WTC11 (cell line): ENCODE measurements at places on chromosomes 5 and 9. TPM values are rescaled to one million over a fixed set of nuclear protein-coding genes. Genes with fewer than 3 reads are reported as not detected.
A peak's percentile ranks its signal among the peaks of the same experiment; 100 is the strongest.

TMEM174 gene
- total RNA-seq: not detected in 3 replicates

GRCh38 chr9:84177407-84177806, 163.2 kb downstream of the SLC28A3 start:
- DNase-seq: no peak

ORM2 gene
- 0.73 to 1.6 TPM (median 1.0 TPM) in 3 replicates for total RNA-seq

DNA sequence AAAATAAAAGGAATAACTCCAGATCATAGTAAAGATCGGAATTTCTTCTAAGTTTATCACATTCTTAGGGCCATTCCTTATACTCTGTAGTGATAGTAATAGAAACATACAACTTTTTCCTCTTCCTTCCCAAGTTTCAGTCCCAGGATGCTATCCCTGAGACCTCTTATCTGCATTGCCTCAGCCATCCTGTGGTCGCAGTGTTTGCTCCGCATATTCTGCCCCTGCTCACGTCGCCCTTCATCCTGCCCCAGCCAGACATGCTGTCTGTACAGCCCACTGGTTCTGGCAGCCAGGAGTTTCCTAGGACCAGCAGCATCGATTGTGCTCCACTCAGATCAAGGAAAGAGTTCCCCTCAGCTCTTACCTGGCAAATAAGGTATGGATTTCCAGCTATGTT, 132.7 kb upstream of the ERCC6L2 start:
- no peak for DNase-seq

DNA sequence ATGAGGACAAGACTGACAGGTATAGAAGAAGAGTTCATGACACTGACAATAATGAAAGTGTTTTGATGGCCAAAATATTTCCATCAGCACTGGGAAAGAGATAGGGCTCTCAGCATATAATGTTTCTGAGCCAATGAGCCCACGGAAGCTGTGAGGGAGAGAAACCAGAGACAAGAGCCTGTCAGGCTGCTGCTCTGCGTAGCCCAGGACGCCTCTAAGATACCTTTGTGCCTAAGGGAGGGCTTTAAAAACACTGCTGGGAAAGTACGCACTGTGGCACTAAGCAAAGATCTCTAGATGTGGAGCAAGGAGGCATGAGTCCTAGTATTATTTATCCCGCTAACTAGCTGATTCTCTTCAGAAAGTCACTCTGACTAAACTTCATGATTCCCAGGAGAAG, 11.0 kb upstream of the ELAVL2 start:
- no peak for DNase-seq

DNA sequence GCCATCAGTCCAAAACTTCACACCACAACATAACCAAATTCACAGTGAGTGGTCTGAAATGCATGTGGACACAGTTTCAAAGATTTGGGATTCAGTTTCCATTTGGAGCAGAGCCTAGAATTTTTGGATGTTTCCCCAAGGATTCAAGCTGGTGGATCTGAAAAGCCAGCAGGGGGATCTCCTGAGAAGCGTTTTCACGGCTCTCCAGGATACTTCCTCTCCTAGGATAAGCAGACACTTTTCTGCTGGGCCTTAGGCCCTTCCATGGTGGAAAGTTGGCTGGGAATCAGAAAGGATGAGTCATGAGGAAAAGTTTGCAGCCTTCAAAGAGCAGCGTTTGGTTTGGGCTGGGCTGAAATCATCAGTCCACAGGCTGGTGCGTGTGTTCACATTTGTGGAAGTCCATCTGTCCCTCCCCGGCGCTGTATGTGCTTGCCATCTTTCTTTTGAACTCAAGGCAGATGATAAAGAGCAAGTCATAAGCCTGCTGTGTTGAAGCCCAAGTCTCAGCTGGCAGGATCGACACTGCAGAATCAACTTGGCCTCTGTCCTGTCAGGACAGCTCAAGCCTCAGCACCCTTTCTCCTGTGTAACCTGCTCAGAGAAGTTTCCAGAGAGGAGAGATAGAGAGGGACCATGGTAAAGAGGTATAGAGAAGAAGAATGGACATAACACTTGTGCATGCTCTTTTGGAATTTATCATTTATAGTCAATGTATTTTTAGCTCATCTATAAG, 152.6 kb upstream of the MSX2 start:
- no peak for DNase-seq

STPG3 gene
- total RNA-seq: 0.21 to 0.26 TPM in 2 of 3 replicates, not detected in the other

DNA sequence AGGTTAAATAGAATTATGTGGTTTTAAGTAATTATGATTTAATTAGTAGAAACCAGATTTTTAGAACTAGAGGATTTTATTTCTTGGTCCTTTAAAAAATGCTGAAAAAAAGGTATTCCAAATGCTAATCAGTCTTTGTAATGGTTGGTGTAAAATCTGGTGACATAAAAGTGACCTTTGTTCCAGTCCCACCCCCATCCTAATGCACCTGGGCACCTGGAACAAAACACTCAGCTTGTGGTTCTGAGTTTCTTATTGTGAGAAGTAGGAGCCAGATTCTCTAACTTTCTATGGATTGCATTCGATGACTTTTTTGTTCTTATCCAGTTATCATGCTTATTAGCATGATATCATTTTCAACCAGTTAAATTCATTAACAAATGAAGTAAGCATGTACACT, 115.1 kb upstream of the CTNND2 start:
- DNase-seq: no peak

GRCh38 chr5:11584017-11584416, 320.2 kb downstream of the CTNND2 start:
- no peak for DNase-seq

C9orf152 gene
- 0.11 TPM in 1 of 3 replicates, not detected in the others for total RNA-seq

- DNase-seq: no peak
Observed at GRCh38 chr9:35661756-35662350, 3.1 kb downstream of the ARHGEF39 start.

ESM1 gene
- not detected in 3 replicates for total RNA-seq

IL5 gene
- total RNA-seq: not detected in 3 replicates

- no peak for DNase-seq
Observed at GRCh38 chr5:139893873-139894272, 98.3 kb downstream of the PSD2 start.

DNA sequence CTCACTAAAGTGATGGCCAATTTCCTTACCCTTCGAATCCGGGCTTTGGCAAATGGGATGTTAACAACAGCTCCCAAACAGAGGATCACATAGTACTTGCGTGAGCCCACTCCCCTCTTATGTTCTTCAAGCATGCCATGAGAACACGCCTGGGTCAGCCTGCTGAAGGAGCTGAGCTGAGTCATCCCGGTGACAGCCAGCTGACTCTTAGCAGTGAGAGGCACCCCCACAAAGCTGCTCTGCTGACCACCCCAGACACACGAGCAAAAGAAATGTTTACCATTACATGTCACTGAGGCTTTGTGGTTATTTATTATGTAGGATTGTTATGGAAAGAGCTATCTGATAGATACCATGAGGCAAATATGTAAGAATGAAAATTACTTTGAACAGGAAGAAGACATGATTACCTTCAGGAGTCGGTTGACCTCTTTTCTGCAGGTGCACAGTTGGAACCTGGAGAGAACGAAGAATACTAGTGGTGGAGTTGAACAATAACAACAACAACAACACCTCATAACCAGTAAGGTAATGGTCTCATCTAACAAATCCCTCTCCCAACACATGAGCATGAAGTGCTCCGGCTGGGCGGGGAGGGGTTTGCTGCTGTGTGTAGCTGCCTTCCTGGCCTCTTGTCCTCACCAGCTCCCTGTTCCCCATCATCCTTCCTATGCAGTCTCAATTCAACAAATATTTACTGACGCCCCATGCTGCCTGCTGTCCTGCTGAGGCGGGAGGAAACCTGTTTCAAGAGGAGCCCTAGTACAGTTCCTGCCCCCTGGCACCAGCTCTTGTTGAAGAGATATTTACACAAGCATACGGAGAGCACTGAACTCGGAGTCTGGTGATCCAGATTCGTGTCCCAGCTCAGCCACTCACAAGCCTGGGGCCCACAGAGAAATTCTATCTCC, 69.4 kb upstream of the LHFPL2 start:
- no peak for DNase-seq

DNA sequence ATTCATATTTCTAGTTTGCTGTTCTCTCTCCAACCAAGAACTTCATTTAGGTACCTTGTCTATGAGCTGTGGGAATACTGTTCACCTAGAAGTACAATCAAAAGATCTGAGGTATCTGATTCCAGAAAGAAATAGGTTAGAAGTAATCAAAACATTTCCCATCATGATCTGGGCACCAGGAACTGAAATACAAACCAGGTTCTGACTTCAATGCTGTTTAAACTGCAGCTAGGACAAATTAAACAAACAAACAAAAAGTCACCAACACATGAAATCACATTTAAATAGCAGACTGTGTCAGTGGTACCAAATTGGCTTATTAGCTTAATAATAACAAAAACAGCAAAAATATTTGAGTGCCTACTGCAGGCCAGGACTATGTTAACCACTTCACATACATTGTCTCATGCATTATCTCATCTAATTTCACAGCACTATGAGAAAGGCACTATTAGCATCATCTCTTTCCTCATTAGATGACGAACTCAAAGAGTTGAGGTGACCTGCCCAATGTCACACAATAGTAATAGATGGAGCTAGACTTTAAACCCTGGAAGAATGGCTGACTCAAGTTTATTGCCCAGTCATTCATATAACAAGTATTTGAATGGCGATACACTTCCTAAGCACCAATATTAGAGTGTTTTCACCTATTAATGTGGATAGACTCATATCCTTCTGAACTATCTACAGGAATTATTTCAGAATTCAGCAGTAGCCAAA, 14.5 kb downstream of the PLPP1 start:
- DNase-seq: no peak

TLE1 gene
- total RNA-seq: 93.2 to 97.7 TPM (median 93.9 TPM) in 3 replicates

- no peak for DNase-seq
Observed at GRCh38 chr5:51810592-51810991, 427.3 kb downstream of the ISL1 start.

- no peak for DNase-seq
Observed at GRCh38 chr9:120876842-120877240, at the start of gene PHF19. PHF19 (minus strand) TSS chr9:120877188; CDS start chr9:120874741, 2,447 bp downstream.

RORB gene
- total RNA-seq: 4.1 to 8.7 TPM (median 4.5 TPM) in 3 replicates

DNA sequence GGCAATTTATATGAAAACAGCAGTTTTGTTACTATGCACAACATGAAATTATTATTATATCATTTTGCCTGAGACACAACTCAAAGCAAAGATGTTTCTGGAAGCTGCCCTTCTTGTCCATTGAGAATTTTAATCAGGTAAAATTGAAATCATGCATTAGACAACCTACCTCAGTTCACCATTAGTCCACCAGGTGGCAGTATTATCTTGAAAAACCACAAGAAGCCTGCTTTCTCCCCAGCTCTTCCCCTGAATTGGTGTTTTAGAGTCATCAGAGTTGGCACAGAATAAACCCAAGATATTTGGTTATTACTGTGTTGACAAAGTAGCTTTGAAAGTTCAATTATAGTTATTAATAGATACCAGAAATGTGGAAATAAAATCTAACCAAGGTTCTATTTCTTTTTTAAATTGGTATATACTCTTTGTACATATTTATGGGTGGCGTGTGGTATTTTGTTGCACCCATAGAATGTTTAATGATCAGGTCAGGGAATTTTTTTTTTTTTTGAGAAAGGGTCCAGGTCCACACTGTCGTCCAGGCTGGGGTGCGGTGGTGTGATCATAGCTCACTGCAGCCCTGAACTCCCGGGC, 25.7 kb downstream of the UTP15 start:
- peak; percentile 14 for DNase-seq

SLC6A7 gene
- 0.04 TPM in 1 of 3 replicates, not detected in the others for total RNA-seq

- DNase-seq: no peak
Observed at GRCh38 chr9:126926364-126926763, 11.8 kb downstream of the RALGPS1 start.

DNA sequence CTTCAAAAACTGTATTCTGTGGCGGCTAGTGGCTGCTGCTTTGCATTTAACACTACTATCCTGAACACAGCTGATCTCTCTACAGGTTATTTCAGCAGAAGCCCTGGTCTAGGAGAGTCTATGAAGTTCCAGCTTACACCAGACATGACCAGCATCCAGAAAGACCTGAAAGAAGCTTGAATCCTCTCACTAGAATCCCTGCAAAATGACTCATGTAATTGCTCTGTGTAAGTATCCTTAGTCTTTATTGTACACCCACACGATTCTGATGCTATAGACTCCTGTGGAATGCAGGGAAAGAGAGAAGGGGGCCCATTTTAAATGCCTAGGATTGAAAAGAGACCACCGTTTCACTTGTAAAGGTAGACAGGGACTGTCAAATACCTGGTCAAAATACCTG, 859 bp upstream of the GRIA1 start:
- DNase-seq: no peak

GRCh38 chr9:16530669-16531642, 339.5 kb downstream of the BNC2 start:
- DNase-seq: no peak

SLCO4C1 gene
- total RNA-seq: 5.4 to 6.2 TPM (median 6.0 TPM) in 3 replicates

PCDHB16 gene
- 3.5 to 4.1 TPM (median 3.7 TPM) in 3 replicates for total RNA-seq

- no peak for DNase-seq
Observed at GRCh38 chr5:144395704-144396103, 225.0 kb downstream of the KCTD16 start.

- DNase-seq: no peak
Observed at GRCh38 chr5:126354012-126354857, 69.0 kb upstream of the GRAMD2B start.

DNA sequence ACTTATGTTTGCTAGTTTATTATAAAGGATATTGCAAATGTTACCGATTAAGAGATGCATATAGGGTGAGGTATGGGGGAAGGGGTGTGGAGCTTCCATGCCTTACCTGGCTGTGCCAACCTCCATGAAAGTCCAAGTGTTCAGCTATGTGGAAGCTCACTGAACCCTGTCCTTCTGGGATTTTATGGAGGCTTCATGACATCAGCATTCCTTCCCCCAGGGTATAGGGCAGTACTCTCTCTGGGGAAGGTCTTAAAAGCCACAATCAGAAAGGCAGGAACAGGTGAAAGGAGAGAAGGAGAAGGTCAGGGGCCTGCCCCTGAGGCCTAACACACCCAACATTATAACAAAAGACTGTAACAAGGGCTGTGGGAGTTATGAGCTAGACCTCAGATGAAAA, 592.6 kb downstream of the PDE4D start:
- DNase-seq: no peak

IRGM gene
- 0.30 to 0.31 TPM in 2 of 3 replicates, not detected in the other for total RNA-seq

DNA sequence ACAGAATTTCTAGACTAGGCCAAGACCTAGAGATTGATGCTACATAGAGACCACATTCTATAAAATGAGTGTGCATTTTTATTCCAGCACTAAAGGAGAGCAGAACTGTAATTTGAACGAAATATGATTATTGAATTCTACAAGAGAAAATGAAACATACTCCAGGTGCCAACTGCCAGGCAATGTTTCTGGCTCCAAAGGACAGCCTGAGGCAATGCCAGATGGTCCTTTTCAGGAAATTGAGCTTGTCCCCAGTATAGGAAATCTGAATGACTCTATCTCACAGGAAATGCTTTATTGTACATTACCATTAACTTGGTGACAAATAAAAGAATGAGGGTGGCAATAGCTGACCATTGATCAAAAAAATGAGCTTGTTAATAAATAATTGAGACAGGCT, 28.8 kb upstream of the RASGRF2 start:
- DNase-seq: no peak

DNA sequence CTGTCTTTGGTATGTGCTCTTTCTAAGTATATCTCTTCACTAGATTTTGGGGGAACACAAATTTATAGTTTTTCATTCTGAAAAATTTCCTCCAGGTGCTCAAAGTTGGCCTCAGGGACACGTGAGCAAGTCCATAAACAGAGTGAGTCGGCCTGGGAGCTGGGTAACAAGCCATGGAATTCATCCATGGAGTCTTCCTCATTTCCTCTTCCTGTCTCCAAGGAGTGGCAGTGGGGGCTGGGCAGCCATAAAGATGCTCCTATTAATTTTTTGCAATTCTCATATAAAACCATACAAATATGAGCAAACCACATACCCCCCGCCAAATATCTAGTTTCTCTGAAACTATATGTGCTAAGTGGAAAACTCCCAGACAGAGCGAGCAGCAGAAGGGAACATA, 136.6 kb upstream of the OTULINL start:
- DNase-seq: no peak

- DNase-seq: peak; percentile 8
Observed at GRCh38 chr9:136854842-136855460, 2.8 kb downstream of the MAMDC4 start.
